ENCODE measurements at places on chromosomes 5 and 9.
A peak's percentile ranks its signal among the peaks of the same experiment; 100 is the strongest.

DNA sequence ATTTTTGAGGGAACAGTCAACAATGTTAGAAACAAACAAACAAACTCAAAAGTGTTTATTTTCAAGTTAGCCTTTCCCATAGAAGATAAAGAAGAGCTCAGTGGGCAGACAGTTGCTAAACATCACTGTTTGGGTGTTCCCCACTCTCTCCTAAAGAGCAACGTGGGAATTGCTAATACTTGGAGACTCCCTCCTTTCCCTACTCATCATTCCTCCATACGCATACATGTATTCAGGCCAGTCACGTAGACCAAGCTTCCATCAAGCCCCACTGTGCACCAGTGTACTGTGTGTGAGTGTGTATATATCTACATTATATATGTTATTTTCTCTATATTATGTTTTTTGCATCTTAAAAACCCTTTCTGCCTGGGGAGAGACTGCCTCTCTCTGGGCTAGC, 115.0 kb upstream of the EGFLAM start:
- DNase-seq: no peak

DNA sequence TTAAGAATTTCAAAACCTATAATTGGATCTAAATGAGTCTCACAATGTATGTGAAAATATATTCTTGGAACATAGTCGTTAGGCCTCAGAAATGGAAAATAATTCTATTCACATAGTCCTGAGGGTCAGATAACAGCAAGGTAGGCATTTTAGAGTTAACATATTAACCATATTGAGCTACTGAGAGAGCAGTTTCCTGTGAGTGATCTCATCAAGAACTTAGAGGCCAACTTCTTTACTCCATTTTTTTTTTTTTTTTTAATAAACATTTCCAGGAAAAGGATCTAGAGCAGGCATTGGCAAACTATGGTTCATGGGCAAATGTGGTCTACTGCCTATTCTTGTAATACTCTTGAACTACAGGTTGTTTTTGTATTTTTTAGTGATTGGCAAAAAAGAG, 26.6 kb downstream of the RAB24 start:
- DNase-seq: no peak

- DNase-seq: no peak
Measured at GRCh38 chr5:141528291-141528984, 39.6 kb downstream of the PCDHGC5 start.

- DNase-seq: no peak
Measured at GRCh38 chr5:108061941-108062340, 320.0 kb downstream of the FBXL17 start.

DNA sequence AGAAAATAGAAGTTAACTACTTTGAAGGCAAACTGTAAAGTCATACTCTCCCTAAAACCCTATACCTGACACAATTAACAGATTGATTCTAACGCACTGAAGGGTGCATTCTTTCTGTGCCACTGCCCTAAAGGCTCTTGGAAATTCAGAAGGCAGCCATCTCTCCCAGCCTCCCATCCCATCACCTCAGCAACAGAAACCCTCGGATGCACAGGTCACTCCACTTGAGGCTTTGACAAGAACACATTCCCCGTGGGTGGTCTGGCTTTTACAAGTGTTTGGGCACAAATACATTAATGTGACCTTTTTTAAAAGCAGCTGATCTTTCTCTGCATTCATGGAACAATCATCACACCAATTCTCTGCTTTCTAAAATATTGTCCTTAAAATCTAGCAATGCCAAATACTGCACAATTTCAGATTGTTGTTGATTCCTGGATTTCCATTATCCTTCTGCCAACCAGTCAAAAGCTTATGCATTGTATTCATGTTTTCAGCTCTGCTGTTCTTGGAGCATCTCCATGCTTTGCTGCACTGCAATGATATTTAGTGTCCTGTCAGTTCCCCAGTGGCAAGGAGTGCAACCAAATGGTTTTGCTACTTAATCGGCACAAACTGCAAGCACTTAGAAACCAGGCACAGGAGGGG, 175.6 kb downstream of the TMEM161B start:
- peak; percentile 36 for DNase-seq

- no peak for DNase-seq
Measured at GRCh38 chr9:135508211-135508820, 7.8 kb downstream of the MRPS2 start.

GRCh38 chr5:102627315-102627714, 127.8 kb upstream of the PAM start:
- DNase-seq: no peak

- DNase-seq: no peak
Measured at GRCh38 chr9:99722877-99723276, 98.8 kb upstream of the NR4A3 start.

DNA sequence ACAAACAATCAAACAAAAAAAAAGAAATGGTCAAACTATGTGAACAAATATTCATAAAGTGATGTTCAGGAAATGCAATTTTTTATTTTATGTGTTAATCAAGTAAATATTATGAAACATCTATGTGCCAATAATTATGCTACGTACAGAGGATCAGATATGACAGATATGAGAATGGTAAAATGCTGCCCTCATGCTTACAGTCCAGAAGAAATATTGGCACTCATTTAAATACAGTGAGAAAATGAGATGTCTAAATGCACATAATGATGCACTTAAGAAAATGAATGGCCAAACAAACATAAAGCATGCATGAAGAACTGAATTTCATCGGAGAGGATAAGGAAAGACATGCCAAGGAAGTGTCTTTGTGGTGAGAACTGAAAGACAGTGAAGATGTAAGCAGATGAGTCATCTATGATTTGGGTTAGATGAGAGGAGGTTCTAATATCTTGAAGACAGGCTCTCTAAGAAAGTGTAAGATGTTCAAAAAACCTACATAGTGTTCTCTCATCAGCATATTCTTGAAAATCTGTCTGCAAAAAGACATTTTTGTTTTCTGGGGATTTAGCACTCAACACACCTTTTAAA, 1231.1 kb upstream of the ACO1 start:
- no peak for DNase-seq

GRCh38 chr9:86763791-86764190, 183.5 kb downstream of the GAS1 start:
- DNase-seq: no peak

DNA sequence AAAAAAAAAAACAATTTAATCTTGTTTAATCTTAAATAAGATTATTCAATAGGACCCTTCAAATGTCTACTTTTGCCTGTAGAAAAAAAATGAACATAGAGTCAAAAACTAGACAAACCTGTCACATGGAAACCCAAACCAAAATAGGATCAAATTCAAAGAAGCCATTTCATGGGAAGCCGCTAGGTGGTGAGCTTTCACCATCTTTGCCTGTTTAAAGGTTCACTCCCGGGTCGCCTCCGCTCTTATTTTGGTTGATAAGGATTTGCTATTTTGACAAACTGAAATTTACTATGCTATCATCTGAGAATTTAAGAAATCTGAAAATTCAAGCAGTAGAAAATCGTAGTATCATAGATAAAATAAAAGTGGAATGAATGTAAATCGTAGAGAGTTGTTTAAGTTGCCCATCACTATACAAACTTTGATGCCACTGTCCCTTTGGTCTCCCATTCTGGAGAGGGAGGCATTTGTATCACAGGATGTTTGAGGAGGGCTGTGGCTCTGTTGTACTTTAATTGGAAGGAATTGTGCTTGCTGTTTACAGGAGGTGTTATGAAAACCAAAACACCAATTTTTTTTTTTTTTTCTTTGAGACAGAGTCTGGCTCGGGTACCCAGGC, 43.5 kb upstream of the DNAH5 start:
- DNase-seq: peak; percentile 67

DNA sequence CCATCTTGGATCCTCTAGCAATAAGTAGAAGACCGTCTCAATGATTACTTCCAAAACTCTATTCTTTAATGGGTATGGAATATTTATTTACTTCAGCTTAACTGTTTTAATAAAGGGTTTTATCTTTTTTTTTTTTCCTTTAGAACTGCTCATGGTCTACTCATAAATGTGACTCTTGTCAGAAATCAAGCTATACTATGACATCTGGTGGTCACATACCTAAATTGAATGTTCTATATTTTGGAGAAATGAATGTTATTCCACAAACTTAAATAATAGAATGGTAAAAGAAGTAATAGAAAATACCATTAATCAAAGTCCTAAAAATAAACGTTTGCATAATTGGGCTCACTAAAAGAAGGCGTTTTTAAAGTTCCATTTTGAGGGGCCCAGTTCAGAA, 131.2 kb upstream of the PLCXD3 start:
- DNase-seq: no peak

- DNase-seq: peak; percentile 8
Measured at GRCh38 chr5:79021753-79022152, 36.6 kb upstream of the ARSB start.

DNA sequence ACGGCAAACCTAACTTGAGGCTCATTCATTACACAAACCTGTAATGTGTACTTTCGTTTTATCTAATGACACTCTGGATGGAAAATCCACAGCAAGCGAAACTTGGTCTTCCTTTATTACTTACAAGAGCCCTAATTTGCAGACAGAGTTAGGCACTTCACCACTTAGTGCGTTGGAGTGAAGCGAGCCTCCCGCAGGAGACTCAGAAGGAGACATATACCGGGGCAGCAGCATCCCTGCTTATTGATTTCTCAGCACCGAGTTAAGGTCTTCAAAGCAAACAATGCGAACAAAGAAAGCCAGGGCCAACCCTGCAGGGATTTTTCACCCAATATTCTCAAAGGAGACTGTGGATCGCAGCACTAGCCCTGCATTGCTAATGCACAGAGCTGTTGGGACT, 28.6 kb downstream of the LSM11 start:
- peak; percentile 7 for DNase-seq

- DNase-seq: peak; percentile 13
Measured at GRCh38 chr5:109034306-109034705, 286.6 kb downstream of the FER start.

- peak; percentile 9 for DNase-seq
Measured at GRCh38 chr5:159427180-159428012, 97.1 kb upstream of the IL12B start.

DNA sequence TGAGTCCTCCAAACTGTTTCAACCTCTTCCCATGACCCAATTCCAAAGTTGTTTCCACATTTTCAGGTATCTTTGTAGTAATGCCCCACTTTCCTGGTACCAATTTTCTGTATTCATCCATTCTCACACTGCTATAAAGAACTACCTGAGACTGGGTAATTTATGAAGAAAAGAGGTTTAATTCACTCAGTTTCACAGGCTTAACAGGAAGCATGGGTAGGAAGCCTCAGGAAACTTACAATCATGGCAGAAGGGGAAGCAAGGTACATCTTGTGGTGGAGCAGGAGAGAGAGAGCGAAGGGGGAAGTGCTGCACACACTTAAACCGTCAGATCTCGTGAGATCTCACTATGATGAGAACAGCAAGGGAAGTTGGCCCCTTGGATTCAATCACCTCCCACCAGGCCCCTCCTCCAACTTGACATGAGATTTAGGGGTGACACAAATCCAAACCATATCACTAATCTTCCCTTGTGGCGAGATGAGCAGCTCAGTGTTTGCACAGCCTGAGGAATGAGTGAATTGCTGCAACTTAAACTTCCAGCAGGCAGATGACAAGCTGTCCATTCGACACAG, 42.9 kb downstream of the TRIP13 start:
- no peak for DNase-seq

DNA sequence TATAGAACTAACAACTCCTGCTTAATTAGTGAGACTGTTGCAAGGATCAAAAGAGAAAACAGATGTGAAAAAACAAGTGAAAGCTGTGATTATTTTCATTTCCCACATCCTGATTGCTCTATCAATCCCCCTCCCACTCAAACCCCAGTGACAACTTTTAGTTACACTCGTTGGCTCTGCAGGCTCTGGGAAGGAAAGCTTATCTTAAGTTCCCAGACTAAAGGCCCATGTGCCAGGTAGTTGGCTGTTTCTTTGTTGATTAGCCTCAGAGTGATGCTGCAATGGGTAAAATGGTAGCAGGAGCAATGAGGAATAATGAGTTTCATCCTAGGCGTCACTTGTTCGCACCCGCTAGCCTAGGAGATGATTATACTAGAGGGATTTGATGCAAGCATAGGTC, 133.3 kb upstream of the IFNE start:
- DNase-seq: no peak

DNA sequence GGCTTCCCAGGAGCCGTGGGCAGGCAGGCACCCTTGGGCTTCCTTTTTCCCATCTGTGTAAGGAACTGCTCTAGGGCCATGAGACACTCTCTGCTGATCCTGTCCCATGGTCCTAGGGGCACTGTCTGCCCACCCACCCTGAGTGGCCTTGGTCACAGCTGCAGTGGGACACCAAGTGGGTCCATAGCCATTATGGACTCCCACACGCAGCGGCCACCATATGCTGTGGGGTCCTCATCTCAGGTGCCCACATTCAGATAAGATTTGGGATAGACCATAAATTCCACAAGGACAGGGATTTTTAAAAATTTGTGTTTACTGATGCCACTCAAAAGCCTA, 180.8 kb downstream of the AUH start:
- DNase-seq: no peak

Data from neural progenitor cell (in vitro differentiated cells).